ENCODE measurements at places on chromosomes 7 and 10. TPM values are rescaled to one million over a fixed set of nuclear protein-coding genes. Genes with fewer than 3 reads are reported as not detected.

Gene HMX3
- total RNA-seq = not detected

Gene PDE6C
- not detected for total RNA-seq

Gene ZNF488
- total RNA-seq = under 0.01 TPM

Gene LCOR
- 11.3 TPM for total RNA-seq

Gene C10orf95
- 0.22 TPM for total RNA-seq

Gene GATA3
- under 0.01 TPM for total RNA-seq

Gene CUBN
- 4.2 TPM for total RNA-seq

Gene OIT3
- under 0.01 TPM for total RNA-seq

Gene LLCFC1
- not detected for total RNA-seq

DNA sequence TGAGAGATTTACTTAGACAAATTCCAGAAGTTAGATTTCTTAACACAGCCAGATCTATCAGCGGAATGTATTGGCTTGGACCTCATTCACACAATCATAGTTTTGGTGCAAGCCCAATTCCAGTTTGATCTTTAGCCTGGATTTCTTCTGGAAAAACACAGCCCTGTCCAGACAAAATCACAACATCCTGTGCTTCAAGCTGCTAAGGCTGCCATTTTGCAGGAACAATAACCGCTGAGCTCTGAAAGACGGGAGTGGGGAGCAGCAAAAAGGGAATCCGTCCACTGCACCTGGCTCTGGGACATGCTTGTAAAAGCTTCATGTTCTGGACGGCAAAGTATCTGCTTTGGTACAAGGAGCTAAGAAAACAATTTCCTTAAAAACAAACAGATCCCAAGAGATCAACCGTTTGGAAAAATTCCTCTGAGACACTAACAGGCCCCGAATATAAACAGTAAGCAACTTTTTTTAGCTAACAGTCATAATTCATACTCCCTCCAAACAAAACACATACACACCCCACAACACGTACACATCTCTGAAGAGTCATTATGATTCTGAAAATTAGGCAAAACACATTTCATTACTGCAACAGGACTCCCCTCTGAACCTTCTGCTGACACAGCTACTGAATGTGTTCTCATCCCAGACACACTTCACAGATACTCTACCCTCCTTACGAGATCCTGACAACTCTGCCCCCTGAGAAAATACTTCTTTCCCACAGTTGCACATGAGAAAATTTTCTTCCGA, 32.4 kb downstream of the ITIH5 start:
- DNase-seq = peak; percentile 57

DNA sequence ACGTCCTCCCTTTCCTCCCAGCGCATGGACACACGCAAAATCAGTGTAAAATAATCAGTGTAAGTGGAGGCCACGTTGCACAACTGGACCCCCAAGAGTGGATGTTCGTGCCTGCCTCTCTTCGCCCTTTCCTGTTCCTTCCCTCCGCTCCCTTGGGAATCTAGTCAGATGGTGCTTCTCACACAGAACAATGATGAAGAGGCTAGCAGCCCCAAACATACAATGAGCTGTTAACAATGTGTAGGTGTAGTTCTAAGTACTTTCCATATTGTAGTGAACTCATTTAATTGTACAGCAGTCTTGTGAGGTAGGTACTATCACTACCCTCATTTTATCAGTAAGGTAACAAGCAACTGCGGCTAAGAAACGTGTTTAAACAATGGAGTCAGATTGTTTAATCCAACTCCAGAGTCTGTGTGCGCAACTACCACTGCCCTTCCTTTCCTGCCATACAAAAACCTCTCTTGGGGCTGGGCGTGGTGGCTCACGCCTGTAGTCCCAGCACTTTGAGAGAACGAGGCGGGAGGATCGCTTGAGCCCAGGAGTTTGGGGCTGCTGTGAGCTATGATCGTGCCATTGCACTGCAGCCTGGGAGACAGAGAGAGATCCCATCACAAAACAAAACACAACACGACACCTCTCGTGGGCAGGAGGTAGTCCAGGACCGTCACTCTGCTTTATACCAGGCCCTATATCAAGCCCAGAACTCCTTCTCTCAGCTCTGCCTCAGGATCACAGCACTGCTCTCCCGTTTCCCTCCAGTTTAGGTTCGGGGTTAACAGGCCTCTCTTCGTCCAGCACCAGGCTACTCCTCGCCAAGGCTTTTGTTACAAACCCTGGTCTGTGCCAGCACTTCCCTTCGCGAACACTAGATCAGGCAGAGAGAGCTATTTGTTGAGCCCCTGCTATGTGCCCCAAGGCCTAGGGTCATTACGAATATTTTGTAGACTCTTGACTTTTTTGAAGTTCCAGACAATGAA, 1.1 kb downstream of the FKBP9 start:
- peak; percentile 57 for DNase-seq

DNA sequence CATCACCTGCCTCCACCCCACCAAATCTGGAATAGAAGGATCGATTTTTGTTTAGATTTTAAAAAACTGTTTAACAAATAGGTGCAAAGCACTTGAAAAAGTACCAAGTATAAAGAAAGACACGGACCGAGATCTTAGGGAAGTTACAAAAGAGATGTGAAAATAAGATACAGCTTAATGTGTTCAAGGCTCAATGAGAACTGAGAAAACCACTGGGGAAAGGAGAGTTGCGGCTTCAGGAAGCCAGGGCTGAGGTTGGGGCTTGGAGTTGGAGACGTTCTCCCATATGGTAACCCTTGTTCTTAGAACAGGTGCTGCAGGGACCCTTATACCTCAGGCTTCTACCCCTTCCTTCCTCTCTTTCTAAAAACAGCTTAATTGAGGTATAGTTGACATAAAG, 140.2 kb downstream of the FANK1 start:
- DNase-seq = no peak

GRCh38 chr7:78873117-78873516, 580.4 kb downstream of the MAGI2 start:
- no peak for DNase-seq

GRCh38 chr10:3980660-3981059, 195.7 kb upstream of the KLF6 start:
- DNase-seq = no peak

DNA sequence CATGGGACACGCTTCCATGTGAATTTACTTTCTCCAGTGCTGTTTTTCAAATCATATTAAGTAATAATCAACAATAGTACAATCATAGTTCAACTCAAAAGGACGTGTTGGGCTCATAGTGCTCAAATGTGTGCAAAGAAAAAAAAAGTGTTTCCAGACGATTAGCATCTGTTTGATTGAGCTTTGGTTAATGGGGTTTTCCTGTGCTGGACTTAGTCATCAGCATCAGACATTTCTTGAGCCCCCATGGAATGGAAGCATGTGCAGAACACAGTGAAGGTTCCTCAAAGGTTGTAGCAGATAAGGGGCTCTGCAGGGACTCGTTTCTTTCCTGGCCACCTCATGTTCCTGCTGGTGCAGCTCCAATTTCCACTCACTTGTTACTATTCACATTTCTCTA, 233.9 kb downstream of the PAXIP1 start:
- DNase-seq = no peak

DNA sequence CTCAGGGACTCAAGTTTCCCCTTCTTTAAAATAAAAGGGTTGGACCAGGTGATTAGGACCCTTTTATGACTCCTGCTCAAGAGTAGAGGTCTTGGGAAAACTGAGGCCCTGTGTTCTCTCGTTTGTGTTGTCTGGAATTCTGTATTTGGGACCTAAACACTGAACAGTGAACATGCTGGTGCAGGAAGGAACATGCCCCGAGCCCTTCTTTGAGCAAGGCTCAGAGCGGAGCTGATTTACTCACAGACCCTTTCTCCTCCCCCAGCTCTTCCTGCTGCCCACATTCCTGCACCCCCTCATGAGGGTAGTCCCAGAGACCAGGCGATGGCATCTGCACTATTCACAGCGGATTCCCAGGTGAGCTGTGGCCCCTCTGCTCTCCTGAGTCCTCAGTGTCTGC, 14.2 kb downstream of the ZKSCAN1 start:
- DNase-seq = no peak

GRCh38 chr10:115214829-115215228, 121.7 kb downstream of the ATRNL1 start:
- DNase-seq = no peak

GRCh38 chr10:124997771-124998623, 56.1 kb downstream of the ZRANB1 start:
- DNase-seq = no peak

GRCh38 chr7:2639181-2639681, 7.4 kb downstream of the TTYH3 start:
- no peak for DNase-seq

GRCh38 chr10:42640610-42641229, 2.4 kb upstream of the ZNF33B start:
- DNase-seq = peak; percentile 80

DNA sequence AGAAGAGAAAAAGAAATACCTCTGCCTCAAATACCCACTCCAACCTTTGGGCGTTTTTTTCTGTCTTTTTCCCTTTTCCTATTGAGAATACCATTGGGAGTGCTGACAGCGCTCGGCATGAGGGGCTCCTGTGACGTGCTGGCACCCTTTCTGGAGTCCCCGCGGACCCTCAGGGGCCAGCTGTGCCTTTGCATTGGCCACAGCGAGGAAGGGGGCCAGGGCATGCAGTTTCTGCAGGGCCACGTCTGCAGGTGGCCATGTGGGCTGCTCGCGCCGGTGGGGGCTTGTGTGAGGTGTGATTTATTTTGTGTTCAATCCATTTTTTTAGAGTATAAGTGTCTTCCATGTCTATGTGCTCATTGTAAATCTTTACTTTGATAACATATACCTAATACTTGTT, 57.4 kb downstream of the INPP5A start:
- no peak for DNase-seq

DNA sequence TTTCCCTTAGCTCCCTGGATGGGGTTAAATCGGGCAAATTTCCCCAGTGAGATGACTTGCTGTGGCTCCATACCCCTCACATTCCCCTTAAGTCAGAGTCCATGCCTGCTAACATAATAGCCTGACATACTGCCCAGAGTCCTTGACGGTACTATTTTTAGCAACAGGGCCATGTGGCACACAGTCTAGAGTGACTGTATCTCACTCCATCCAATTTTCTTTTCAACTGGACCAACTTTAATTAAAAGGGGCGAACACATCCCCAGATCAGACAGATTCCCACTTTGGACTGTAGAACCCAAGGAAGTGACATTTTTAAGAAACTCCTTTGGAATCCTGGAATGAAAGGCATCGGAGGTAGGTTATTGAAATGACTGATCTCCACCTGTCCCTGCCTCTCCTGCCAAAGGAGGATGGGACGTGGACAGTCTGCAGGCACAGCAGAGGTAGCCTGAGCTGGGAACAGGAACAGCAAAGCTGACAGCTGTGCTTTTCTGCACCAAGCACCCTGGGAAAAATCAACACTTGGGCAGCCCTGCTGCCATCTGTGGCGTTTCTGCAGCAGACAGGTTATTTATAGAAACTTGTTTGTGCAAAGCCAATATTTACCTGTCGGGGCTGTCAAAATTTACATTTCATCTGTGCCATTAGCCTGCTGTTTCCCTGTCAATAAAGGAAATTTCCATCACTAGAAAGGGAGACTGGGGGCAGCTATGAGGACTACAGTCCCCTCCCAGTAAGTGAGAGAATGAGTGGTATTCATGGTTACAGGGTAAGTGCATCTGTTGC, 221.5 kb upstream of the AOAH start:
- no peak for DNase-seq

GRCh38 chr7:158408318-158408920, 179.2 kb downstream of the PTPRN2 start:
- no peak for DNase-seq

- DNase-seq = no peak
Measured at GRCh38 chr10:127830414-127830813, 62.3 kb downstream of the CLRN3 start.

DNA sequence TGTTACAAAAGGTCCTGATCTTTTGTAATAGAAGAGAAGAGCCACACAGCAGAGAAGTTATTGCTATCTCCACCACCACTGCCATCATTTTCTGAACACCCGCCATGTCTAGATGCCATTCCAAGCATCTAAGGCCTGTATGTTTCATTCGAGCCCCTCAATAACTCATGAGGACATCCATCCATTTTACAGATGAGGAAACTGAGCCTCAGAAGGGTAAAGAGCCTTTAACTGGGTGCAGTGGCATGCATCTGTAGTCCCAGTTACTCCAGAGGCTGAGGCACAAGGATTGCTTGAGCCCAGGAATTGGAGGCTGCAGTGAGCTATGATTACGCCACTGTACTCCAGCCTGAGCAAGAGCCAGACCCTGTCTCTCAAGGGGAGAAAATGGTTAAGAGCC, 39.3 kb downstream of the UBE2H start:
- DNase-seq = no peak

DNA sequence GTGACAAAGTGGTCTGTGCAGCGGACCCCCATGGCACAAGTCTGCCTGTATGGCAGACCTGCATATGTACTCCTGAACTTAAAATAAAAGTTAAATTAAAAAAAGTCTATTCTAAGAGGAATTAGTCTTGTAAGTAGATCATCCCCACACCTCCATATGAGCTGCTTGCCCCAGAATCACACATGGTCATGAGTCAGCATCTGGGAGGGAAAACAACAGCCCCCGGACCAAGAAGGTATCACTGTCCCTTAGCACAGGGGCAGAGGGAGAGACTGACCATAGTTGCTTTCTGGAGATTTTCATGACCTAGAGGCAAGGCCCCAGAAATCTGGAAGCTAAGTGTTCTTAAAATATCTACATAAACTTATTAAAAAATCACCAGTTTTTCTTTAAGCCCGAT, 86.6 kb upstream of the PDK4 start:
- no peak for DNase-seq

DNA sequence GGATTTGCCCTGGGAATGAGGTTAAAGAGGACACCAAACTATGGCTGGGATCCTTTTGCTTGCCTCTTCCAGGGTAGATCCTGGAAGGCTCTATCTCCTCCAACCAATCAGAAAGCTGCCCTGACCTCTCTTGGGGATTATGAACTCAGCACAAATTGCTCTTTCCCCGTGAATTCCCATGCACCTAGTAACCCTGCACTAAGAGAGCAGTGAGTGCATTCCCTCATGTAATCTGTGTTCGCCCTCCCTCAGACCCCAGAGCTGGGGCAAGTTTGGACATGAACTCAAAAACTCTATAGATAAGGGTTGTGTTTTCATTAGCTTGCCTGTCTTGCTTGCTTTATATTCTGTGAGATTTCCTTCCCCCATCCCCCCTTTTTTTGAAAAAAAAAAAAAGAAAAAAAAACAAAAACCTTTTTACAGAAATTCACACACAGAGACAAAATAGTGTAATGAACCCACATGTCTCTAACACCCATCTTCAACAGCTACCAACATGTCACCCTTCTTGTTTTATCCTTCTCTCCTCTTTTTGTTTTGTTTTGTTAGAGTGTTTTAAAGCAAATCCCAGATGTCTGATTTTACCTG, 225.5 kb upstream of the TCF7L2 start:
- no peak for DNase-seq

- DNase-seq = no peak
Measured at GRCh38 chr7:71210220-71210619, 78.3 kb downstream of the GALNT17 start.

DNA sequence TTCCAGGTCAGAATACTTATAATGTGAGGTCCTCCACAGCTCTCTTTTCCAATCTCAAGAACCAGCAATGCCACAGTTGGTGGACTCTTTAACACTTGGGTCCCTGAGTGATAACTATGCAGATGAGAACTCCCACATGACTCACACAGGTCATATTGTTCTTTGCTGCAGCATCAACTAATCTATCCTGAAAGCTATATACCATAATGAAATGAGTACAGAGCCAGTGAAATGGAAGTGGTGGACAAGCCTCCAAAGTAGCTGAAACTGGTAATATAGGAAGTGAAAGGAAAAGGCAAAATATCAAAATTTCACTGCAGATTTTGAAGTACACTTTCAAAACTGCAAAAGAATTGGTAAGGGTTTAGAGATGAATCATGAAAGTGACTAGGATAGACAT, 45.6 kb downstream of the SORCS1 start:
- no peak for DNase-seq

- DNase-seq = no peak
Measured at GRCh38 chr10:30868611-30869010, 163.1 kb downstream of the ZNF438 start.

GRCh38 chr7:2331707-2332106, 17.5 kb upstream of the SNX8 start:
- DNase-seq = no peak

Data from lung microvascular endothelial cell (primary cell).